ENCODE measurements at places on chromosomes 2 and 18.

DNA sequence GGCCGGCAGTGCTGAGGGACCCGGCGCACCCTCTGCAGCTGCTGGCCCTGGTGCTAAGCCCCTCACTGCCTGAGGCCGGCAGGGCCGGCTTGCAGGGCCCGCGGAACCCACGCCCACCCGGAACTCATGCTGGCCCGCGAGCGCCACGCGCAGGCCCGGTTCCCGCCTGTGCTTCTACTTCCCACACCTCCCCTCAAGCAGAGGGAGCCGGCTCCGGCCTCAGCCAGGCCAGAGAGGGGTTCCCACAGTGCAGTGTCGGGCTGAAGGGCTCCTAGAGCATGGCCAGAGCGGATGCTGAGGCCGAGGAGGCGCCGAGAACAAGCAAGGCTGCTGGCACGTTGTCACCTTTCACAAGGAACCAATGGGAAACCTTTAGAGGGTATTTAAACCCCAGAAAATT, 36.8 kb upstream of the ZNF532 start:
- DNase-seq: no peak

DNA sequence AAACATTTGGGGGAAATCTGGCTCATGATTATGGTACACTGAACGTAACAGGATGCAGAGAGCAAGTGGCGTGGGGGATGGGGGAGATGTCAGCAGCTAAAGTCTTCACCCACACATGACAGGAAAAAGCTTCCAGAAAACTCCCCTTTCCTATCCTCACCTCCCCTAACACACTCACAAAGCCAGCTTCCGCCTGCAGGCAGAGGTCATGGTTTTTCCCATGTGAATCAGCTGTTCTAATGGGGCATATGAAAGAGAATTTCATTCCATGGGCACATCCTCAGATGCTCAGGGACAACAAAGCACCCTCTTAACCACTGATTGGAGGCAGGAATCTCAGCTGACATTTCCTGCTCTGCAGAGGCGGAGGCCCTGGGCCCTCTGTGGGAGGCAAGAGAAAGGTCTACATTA, 129.1 kb downstream of the TSN start:
- no peak for DNase-seq

DNA sequence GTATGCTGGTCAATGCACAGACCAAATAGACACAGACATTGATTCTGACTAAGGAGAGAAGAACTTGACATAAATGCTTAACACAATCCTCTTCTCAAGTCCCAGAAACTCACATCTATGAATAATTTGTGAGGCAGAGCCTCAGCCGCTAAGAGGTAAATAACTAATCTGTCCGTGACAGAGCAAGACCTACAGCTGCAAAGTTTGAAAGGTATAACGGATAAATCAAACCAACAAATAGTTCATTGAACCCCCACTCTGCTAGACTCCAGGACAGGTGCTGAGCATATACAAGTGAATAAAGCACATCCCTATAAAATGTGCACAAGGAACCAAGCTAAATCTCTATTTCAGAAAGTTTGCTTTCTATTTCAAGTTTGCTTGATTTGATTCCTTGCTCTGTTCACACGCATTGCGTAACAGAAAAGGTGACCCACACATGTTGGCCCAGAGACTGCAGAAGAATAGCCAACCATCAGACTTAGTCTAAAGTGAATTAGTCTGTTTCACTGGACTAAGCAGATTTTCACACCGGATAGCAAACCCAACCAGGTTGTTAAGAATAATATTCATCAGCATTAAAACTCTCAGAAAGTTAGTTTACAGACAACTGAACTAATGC, 51.7 kb downstream of the NCKAP5 start:
- DNase-seq: no peak

- DNase-seq: no peak
Observed at GRCh38 chr18:23453680-23454058, 582 bp downstream of the RIOK3 start.

GRCh38 chr2:43425659-43426058, 170.2 kb downstream of the THADA start:
- DNase-seq: no peak

- DNase-seq: no peak
Observed at GRCh38 chr18:31487246-31488015, 10.5 kb upstream of the DSG2 start.

DNA sequence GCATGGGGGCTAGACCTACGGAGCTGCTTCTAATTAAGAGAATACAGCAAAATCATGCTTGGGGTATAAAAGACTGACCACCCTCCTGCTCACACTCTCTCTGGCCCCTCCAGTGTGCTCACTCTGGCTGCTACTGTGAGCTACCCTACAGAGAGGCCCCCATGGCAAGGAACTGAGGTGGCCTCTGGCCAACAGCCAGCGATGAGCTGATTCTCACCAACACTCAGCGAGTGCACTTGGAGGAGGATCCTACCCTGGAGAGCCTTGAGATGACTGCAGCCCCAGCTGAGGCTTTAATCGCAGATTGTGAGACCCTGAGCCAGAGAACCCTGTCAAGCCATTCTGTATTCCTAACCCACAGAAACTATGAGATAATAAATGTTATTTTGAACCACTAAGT, 88.2 kb downstream of the GFPT1 start:
- DNase-seq: no peak
